ENCODE measurements at places on chromosomes 11 and 22.

- no peak for DNase-seq
Measured at GRCh38 chr11:103499710-103500340, 390.6 kb downstream of the DYNC2H1 start.

DNA sequence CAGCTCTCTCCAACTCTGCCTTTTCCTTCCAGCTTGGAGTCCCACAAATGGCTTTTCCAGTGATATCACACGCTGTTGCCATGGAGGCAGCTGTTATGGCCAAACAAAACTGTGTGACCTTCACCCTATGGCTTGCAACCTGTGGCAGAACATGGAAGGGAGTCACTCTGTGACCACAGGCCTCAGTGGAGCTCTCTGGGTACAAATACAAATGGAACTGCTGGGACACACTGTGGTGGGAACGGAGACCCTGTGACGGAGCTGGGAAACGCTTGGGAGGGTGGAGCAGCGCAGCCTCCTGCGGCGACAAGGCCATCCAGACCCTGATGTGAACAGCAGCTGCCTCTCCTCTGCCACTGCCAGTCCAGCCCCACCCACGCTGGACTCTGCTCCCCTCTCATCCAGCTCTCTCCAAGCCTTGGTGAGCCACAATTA is 162.5 kb downstream of the ETS1 start:
- DNase-seq = no peak

DNA sequence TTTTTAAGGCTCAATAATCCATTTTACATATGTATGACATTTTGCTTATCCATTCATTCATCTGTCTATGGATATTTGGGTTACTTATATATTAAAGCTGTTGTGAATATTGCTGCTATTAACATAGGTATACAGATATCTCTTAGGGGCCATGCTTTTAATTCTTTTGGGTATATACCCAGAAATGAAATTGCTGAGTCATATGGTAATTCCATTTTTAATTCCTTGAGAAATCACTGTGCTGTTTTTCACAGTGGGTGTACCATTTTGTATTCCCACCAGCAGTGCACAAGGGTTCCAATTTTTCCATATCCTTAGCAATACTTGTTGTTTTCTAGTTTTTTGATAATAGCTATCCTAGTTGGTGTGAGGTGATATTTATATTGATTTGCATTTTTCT is 19.0 kb downstream of the PRMT3 start:
- DNase-seq = no peak

DNA sequence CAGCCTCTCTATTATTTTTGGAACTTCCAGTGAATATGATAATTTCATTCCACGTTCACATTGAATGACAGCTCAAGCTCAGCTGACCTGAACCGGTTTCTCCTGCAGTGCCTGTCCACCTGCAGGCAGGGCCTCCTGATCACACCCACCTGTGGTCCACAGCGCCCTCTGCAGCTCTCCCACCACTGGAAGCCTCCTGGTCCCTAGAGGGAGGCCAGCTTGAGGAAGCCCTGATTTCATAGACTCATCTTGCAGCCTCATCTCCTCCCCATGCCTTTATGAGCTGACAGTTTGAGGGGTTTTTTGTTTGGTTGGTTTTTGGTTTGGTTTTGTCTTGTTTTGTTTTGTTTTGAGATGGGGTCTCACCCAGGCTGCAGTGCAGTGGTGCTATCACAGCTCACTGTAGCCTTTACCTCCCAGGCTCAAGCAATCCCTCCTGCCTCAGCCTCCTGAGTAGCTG is 29.9 kb upstream of the MALAT1 start:
- no peak for DNase-seq

GRCh38 chr22:50169774-50170341 is 673 bp upstream of the PANX2 start:
- no peak for DNase-seq

GRCh38 chr11:119371778-119372182 is 9.7 kb downstream of the USP2 start:
- DNase-seq = no peak

- DNase-seq = no peak
Measured at GRCh38 chr11:107733518-107733917, 21.7 kb upstream of the SLN start.

DNA sequence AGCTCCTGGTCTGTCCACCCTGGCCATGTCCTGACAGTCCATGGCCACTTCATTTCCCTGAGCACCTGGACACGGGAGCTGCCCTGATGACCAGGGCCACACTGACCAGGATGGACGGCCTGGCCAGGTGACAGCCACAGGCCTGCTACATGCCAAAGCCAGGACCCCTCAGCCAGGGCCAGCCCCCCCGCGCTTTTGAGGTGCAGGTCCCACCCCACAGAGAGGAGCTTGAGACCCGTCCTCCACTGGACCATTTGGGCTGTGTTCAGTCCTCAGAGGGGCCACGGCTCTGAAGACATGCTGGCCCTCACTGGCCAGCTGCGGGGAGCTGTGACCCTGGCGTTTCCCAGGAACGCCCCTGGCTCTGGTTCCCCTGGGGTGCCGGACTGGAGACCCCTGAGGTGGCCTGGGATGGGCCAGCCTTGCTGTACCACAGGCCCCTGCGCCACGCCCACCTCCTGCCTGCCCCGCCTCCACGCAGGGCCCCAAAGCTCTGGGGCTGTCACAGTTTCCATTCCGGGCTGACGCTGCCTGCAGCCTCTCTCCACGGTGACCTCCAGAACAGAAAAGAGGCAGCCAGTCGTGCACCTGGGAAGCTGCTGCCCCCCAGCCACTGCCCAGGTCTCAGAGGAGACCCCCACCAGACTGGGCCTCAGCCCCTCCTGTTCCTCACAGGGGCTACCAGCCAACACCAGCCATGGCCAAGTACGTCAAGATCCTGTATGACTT is 18.2 kb downstream of the EPS8L2 start:
- no peak for DNase-seq

GRCh38 chr22:50123119-50123518 is 33.3 kb downstream of the MOV10L1 start:
- DNase-seq = no peak

DNA sequence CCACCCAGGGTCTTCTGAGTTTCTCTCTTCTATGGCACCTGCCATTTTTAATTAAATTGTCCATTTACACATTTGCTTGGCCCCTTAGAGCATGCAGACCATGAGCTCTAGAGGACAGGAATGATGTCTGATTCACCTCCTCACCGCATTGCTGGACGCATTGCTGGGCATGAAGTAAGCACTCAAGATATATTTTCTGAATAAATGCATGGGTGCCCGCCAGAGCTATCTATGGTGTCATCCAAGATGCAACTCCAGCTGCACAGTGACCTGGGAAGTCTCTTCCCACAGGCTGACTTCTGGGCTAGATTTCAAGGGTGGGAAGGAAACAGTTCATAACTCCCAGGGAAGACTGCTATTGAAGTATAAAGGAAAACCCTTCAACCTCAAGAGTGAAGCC is 66.6 kb upstream of the ASPHD2 start:
- DNase-seq = no peak

- DNase-seq = no peak
Measured at GRCh38 chr11:73894725-73895335, 18.0 kb downstream of the PAAF1 start.

GRCh38 chr11:75233754-75234172 is 6.8 kb upstream of the TPBGL start:
- DNase-seq = peak; percentile 10

GRCh38 chr11:1807264-1807995 is 27.4 kb upstream of the SYT8 start:
- DNase-seq = no peak

GRCh38 chr11:122850076-122850631 is 11.9 kb downstream of the CRTAM start:
- DNase-seq = no peak

DNA sequence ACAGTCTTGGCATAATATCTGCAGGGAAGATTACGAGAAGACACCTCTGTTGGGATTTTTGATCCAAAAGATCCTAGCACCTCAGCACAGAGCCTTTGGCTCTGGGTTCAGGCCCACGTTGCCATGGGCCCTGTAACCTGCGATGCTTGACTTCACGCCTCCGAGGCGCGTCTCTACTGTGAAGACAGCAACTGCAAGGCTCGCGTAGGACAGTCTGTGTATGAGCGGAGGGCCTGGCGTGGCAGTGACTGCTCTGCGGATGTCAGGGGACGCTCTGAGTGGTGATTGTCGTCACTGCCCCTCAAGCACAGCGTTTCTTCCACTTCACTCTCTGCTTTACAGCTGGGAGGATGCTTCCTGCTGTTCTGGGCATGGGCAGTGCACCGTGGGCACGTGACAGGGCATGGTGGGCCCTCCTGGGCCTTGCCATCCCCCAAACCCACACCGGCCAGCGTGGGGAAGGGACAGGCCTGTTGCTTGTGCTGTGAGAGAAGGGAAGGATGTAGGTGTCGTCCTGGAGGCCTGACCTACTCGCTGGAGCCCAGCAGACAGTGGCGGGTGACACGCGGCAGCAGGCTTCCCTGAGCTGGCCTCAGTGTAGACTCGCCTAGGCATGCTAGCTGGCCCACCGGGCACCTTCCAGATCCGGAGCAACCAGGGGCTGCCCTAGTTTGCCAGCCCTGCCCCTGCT is 26.5 kb downstream of the GLB1L2 start:
- no peak for DNase-seq

DNA sequence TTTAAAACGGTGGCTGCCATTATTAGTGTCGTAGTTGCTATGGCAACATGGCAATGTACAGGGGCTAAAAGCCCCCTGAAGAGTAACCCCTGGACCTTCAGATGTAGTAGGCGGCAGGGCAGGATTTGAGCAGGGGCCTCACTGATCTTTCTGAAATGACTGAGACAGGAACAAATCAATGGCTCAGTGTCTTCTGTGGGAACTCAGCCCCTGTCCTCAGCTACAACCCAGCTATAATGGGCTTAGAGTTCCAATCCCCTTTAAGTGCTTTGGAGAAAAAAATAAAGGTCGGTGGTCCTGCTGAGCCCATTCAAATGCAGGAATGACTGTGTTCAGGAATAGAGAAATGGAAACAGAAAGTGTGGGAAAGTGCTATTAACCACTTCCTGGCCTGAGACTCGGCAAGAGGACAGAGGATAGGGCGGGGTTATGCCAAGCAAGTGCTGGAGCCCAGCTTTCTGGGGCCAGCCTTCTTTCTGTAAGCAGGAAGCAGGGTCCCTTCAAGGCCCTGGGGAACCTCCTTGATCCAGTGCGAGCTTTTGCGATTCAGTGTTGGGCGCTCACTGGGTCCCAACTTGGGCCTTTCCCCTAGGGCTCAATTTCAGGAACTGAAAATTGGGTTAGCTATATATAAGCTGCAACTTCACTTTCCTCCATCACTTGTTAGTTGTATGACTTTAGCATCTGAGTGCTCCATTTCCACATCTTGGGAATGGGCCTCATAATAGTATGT is 6.1 kb upstream of the CD82 start:
- no peak for DNase-seq

DNA sequence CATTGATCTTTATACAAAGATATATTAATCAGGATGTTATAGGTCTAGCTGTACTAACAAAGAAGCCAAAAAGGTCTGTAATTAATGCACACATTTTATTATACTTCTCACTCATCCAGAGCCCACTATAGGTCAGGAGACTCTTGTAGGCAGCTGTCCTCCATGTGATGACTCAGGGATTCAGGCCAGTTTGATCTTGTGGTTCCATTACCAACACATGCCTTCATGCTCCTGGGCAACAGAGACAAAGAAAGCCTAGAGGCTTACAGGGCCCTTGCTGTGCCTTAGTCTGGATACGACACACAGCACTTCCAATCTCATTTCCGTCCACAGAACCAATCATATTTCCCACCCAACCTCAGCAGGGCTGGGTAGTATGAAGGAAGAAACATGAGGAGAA is 150.3 kb upstream of the NCAM1 start:
- DNase-seq = no peak

DNA sequence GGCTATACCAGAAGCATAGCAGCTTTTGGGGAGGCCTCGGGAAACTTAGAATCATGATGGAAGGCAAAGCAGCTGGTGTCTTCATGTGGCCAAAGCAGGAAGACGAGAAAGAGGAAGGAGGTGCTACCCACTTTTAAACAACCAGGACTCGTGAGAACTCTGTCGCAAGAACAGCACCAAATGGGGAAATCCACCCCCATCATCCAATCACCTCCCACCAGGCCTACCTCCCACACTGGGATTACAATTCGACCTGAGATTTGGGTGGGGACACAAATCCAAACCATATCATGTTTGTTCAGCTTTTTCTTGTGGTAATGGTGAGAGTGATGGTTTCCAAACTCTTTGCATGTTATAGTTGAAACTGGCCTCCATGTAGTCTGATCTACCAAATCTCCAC is 32.5 kb upstream of the OR10D3 start:
- no peak for DNase-seq

- no peak for DNase-seq
Measured at GRCh38 chr11:64053699-64054098, 18.0 kb downstream of the FLRT1 start.

Data from SK-N-MC (cell line).